ENCODE measurements at places on chromosomes 4 and X.

DNA sequence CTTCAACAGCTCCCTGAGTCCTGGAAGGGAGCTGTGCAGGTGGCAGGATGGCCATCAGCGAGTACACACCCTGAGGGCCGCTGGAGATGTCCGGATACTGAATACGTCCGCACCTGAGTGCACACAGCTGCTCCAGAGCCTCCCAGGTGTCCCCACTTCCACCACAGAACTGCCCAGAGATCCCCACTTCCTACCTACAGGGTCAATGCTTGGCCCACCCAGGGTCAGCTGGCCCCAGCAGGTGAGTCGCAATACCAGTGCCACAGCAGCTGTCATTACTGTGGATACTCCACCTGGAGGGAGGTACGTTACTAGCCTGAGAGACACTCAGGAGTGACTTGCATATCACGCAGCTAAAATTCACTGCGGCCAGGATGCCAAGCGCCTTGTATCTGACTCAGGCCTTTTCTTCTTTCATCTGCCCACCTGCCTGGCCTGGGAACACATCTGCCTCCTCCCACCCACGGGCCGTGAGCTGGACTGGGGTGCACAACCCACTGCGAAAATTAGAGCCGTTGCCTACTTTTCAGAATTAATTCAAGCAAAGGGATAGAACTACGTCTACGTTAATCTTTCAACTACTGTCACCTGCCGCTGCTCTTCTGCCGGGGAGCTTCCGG, 9.4 kb downstream of the C4orf50 start:
- DNase-seq: no peak

- no peak for DNase-seq
These were observed 148.0 kb upstream of the JADE1 start for GRCh38 chr4:128661479-128661878.

GRCh38 chr4:6466756-6467381, 5.5 kb downstream of the PPP2R2C start:
- no peak for DNase-seq

GRCh38 chr4:25949173-25949748, 35.2 kb downstream of the SMIM20 start:
- no peak for DNase-seq

DNA sequence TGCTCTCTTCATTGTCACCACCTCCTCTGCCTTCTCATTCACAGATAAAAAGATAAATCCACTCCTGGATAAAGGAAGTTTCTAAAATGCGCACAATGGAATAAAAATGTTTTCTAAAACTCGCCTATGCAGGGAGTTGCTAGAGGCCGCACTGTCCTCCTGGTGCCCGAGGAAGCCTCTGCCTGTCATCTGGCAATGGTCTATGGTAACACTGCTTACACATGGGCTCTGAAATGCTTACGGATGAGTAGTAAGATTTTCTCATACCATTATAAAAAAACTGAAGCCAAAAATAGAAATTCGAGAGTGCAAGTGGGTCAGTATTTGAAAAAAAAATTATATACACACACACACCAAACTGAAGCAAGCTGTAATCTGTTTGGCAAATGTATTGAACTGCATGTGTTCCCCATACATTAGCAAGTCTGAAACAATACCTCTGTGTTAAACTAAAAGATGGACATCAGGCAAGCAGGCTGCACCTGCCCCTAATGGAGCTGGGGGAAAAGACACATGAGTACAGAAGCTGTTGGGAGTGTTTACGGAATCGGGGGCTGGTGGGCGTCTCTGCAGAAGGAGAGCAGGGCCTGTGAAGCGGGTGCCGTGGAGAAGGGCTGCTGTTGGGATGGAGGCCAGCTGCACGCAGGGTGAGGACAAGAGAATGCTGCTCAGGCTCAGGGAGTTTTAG, 103.3 kb upstream of the FAT1 start:
- DNase-seq: no peak

DNA sequence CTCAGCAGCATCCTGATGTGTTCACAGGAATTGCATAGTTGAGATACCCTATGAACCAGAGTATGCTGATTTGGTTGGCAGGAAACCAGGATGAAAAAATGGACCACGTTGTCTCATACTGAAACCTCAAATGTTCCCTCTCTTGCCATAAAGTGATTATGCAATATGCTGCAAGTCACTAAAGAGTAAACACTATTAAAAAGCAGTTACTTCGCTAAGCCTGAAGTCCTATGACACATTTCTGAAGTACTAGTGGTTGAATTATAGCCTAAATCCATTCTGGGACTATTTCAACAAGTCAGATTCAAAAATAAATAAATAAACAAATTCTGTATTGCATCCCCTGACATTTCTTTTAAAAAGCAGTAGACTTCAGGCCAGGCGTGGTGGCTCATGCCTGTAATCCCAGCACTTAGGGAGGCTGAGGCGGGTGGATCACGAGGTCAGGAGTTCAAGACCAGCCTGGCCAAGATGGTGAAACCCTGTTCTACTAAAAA, 106.0 kb upstream of the NAP1L5 start:
- DNase-seq: no peak

DNA sequence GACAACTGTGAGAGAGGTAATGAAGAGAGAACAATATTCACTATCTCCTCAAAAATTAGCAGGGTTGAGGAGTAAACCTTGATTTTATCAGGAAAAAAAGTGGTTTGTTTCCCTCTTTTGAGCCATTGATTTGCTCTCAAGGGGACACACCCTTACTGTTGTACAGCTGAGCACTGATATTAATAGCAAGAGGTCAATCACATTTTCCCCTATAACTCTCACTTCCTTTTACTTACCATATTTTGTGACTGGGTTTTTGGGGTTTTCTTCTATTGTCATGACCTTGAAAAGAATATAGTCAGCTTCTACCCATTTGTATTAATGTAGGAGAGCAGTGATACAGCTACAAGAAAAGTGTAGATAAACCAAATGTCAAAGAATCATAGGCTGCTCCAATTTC, 70.2 kb upstream of the LONRF3 start:
- DNase-seq: no peak

DNA sequence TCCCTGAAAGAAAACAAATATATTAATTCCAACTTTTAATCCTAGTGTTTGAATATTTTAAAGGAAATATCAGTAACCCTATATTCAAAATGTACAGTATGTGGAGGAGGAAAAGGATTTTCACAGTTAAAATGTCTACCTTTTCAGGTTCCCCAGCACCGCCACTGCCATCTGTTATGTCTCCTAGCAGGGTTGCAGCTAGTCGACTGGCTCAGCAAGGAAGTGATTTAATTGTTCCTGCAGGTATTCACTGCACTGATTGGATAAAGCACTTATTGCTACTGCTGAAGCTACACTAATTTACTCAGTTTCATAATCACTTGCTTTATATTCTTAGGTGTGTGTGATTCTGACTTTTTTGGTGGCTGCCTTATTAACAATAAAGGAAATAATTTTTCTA, 65.5 kb upstream of the FHDC1 start:
- DNase-seq: no peak

DNA sequence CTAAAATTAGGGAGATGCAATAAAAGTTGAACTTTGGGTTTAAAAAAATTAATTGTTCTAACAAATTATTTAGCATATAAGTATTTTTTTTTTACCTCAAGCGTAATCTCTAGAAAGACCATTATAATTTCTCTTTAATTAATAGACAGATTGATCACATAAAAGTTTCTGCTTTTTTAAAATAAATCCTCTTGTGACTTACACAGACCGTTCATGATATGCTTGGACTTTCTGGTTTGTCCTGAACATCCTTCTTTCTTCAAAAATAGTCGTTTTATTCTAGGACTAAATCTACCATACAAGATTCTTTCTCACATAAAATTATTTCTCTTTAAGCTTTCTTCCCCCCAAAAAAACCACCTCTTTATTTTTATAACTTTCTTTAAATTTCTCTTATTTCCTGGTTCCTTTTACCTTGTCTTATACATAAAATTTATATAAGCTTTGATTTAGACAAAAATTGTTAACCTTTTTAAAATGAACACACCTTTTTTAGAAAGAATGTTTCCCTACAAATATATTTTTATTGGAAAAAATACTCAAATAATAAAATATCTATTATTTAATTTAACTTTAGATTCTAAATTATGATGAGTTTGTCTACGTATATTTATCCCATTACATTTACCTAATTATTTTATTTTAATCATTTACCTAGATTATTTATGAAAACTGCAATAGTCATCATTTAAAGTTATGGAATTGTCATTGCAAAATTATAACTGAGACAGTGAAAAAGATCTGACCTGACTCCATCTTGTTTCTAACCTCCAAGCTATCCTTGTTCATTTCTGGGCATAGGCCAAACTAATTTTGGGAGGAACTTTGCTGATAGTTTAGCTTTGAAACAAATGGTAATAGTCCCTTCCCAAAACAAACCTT, 37.6 kb downstream of the PGRMC2 start:
- DNase-seq: peak; percentile 11

GRCh38 chr4:138487670-138488069, 245.5 kb upstream of the SLC7A11 start:
- no peak for DNase-seq

DNA sequence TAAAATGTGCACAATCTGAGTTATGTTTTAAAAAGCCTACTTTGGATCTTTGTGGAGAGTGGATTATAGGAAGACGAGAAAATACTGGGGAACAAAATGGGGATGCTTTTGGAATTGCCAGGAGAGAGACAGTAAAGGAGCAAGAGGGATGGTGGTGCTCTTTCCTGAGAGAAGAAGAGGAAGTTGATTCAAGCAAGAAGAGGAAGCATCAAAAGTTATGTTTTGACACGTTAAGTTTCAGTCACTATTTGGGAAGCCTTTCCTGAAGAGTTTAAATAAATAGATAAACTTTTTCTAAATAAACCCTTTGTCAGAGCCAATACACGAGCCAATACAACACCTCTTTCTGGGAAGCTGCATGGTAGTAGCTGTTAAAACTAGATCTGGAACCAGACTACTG, 394.1 kb downstream of the GALNTL6 start:
- no peak for DNase-seq

- no peak for DNase-seq
These were observed 313.4 kb upstream of the MAGEB2 start for GRCh38 chrX:29902004-29902403.

DNA sequence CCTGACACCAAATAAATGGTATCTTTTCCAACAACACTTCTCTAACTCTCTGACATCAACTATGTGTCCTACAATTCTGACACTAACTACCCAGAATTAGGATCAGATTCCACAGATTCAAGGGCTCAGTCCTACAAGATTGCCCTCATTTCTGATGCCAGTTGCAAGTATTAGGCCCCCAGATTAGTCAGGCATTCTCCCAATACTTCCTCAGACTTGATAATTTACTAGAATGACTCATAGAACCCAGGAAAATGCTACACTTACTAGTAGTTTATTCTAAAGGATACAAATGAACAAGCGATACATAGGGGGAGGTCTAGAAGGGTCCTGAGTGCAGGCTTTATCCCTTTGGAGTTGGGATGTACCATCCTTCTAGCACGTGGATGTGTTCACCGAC, 8.5 kb downstream of the TIGD2 start:
- no peak for DNase-seq

DNA sequence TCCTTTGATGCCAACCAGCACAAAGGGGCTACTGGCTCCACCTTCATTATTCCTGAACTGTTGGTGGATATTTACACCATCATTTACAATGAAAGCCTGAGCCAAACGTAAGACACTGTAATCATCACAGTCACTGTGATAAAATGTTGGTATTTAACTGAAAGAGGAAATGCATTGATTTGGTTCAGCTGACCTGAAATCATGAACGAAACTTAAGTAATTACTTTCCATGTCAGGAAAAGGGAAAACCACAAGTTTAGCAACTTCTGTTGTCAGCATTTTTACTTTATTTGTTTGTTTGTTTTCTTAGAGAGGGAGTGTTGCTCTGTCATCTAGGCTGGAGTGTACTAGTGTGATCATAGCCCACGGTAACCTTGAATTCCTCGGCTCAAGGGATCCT, 247.8 kb upstream of the FAM47A start:
- DNase-seq: no peak

GRCh38 chr4:127313767-127314166, 319.0 kb upstream of the INTU start:
- no peak for DNase-seq

DNA sequence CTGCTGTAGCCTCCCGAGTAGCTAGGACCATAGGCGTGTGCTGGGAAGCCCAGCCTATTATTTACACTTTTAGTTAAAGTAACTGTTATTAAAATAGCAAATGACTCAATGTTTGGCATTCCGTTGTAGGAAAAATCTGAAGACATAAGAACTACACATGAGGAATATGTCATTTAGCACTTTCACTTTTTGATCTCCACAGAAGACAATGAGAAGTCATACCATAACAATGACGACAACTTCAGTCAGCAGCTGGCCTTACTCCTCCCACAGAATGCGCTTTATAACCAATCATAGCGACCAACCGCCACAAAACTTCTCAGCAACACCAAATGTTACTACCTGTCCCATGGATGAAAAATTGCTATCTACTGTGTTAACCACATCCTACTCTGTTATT, 6.7 kb downstream of the GPR34 start:
- no peak for DNase-seq

DNA sequence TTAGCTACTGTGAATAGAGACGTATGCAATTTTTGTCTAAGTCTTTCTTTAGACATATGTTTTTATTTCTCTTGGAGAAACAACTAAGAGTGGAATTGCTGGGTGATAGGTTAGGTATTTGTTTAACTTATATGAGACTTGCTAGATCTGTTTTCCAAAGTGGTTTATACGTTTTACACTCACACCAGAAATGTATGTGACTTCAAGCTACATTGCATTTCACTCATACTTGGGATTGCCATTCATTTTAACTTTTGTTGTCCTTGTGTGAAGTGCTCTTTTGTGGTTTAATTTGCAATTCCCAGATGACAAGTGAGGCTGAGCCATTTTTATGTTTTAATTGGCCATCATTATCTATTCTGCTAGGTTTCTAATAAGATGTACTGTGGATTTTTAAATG, 817.2 kb downstream of the GLUD2 start:
- DNase-seq: no peak

DNA sequence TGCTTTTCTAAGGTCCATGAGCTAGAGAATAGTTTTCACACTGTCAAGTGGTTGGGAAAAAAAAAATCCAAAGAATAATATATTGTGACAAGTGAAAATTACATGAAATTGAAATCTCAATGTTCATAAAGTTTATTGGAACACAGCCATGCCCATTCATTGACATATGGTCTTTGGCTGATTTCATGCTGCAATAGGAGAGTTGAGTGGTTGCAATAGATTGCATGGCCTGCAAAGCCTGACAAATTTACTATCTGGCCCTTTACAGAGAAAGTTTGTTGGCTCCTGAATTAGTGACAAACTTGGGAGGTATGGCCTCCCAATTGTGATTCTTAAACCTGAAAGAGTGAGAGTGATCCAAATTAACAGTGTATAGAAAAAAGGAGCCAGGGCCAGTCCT, 115.5 kb upstream of the FAM9C start:
- DNase-seq: no peak

DNA sequence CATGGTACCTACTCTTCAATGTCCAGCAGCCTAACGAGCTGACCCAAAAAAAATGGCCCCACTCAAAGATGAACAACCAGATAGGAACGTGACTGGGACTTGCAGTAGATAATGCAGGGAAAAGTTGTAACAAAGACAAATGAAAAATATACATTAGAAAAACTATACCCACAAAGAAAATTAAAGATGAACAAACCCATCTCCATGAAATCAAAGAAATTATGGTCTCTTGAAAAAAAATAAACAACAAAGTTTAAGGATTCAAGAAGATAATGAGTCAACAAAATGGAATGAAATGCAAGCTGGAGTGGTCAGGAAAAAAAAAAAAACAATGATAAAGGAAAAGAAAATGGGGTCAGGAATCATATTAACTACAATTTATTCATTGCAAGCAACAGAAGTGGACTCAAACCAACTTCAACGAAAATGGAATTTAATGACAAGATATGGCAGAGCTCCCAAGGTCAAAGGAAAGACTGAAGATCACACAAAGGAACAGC, 309.8 kb upstream of the GALNT7 start:
- DNase-seq: no peak
